Fibroblast of villous mesenchyme (primary cell): ENCODE measurements at places on chromosomes 7 and 10. TPM values are rescaled to one million over a fixed set of nuclear protein-coding genes. Genes with fewer than 3 reads are reported as not detected.

The PRKCQ gene
- total RNA-seq = under 0.01 TPM in 2 replicates

The SLC29A4 gene
- total RNA-seq = 0.97 and 2.2 TPM in 2 replicates

The AMZ1 gene
- total RNA-seq = 12.2 and 14.2 TPM in 2 replicates

The PDZD7 gene
- total RNA-seq = 1.7 and 1.9 TPM in 2 replicates

The GPR22 gene
- under 0.01 TPM in 1 of 2 replicates, not detected in the other for total RNA-seq

The TCERG1L gene
- not detected in 2 replicates for total RNA-seq

The FAM170B gene
- total RNA-seq = not detected in 2 replicates

The OR2A12 gene
- not detected in 2 replicates for total RNA-seq

The STAG3 gene
- total RNA-seq = under 0.01 and 0.64 TPM in 2 replicates

- peak; percentile 42 for DNase-seq
Measured at GRCh38 chr10:15211464-15211979, 43.0 kb upstream of the NMT2 start.

- DNase-seq = peak; percentile 79
Measured at GRCh38 chr7:7099584-7100014, 82.7 kb upstream of the C1GALT1 start.

GRCh38 chr10:35910234-35910633, 268.1 kb upstream of the FZD8 start:
- DNase-seq = peak; percentile 94

DNA sequence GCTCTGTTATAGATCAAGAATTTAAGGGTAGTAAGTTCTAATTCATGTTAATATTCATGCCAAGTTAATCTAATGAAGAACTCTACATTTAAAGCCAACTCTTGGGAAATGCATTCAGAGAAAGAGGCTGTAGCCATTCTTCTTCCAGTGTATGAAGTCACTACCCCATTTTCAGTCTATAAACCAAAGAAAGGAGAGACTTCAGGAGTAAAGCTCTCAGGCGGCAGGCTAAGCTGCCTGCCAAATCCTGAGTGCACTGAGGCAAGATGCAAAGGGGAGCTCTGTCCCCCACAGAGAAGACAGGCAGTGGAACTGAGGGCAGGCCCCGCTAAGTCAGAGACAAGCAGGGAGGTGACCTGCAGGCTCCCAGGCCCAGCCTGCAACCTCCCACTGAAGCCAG, 41.5 kb downstream of the SLIT1 start:
- DNase-seq = no peak

DNA sequence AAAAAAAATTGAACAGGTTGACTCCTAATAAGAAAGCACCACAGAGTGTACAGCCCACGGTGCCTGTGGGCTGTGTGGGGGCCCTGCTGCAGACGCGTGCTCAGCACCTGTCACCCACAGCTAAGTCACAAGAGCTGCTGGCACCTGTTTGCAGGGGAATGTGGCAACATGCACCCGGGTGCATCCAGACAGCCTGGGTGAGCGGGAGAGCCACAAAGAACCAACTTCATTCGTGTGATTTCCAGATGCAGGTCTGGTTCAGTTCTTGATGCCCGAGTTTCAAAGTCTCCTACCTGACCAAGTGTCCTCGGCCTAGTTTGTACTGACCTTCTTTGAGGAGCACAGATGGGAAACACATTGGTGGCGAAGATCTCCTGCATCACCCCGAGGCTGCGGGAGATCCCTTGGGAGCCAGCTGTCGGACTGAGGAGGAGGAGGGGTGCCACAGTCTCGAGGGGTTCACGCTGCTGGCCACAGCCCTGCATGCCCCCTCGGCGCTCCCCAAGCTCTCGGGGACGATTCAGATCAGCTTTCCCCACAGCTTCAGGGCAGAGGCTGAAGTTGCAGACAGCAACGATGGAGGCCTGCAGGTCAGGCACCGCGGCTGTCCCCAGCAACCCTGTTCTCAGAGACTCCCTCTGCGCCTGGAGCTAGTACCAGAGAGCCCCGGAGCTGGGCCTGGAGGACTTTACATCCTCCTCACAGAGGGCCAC, 35.3 kb downstream of the AMZ1 start:
- DNase-seq = no peak

DNA sequence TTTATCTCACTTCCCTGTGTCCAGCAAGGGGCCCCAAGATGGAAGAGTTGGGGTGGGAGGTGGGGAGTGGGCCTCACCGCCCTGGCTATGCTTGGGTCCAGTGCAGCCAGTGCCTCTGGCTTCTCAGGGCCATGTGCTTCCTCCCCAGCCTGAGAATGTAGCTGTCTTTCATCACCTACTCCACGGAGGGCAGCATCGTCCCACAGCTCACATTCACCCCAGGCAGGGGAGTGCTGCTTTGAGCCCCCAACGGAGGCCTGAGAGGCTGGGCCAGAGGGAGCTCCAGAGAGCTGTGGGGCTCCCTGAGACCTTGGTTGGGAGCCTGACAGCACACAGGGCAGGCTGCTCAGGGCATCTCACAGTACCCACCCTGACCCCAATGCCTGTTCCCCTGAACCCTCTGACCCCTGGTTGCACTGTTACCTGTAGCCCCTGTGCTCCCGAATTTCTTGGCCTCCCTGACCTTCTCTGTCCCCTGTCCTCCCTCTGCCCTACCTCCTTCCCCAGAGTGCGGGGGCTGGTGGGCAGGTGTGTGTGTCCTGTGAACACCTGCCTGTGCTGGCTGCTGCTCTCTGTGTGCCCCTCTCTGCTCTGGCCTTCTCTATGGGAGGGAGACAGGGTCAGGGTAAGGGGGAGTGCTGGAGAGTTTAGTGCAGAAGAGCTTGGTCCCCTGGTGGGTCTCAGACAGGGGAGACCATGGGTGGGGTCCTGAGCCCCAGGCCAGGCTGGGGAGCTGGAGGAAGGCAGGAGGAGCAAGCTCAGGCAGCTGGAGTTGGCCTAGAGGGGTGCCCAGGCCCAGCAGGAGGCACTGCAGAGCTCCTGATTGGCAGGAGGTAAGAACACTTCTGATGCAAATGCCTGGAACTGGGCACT, 19.6 kb upstream of the ZNF488 start:
- peak; percentile 32 for DNase-seq

DNA sequence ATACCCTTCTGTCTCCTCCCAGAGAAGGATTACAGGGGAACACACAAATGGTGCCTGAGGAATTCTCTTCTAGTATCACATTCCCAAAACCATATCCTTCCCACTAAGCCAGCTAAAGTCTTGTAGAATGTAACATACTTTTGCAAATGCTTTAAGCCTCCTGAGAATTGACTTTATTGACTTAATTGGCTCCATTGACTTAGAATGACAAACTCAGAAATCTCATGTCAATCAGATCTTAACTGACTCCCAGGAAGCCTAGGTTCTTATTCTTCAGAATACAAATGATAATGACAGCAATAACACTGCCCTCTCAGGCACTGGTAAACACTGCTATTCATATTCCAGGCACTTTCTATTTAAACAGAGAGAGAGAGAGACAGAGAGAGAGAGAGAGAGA, 356.9 kb upstream of the PRKCQ start:
- DNase-seq = no peak

DNA sequence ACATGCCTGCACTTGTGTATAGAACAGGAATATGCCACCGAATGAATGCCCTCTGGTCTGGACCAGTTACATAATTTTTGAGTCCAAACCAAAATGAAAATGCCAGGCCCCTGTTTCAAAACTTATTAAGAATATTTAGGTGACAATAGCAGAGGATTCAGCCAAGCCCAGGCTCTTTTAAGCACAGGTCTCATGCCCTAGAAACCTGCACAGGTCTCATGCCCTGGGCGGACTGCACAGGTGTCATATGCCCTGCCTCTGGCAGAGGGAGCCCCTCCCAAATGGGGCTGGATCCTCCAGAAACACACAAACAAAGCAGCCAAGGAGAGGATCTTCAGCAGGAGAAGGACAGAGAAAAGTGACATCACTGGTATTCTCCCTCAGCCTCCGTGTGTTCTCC, 605.4 kb upstream of the NRP1 start:
- DNase-seq = no peak

DNA sequence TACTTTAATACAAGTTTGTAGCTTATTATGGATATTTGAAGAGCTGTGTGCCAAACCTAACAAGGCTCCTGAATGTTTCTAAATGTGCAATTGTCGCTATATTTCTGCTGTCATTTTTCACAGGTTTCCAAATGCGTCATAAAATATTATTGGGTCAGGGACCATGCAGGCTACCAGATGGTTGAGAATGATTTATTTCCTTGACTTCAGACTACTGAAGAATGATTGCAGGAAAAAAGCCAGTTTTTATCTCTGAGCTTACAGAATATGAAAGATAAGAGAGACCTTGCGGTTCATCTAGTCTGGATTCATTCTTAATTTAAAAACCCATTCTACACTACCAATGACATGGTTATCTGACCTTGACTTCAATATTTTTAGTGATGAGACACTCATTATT, 55.2 kb downstream of the TSPAN12 start:
- DNase-seq = no peak

- no peak for DNase-seq
Measured at GRCh38 chr10:71848325-71849275, 2.5 kb downstream of the PSAP start.

DNA sequence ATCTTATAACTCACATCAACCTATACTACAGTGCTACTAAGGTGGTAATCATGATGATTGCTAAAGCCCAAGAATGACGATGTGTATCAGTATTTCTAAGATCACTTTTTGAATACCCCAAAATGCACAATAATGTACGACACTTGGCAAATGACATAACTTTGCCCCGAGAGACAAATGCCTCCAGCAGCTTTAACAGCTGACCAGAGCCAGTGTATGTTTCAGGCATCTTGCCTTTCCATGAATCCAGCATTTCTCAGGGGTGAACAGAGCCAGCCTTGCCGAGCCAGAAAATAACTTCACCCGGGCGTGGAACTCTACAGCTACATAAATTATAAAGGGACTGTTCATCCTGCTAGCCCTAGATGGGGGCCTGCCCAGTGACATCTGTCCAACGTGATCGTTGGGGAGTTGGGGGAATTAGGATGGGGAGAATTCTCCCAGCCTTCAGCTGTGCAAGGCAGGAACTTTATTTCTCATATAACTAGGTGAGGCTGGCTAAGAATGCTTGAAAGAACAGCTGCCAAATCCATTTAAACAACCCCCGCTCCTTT, 1.8 kb downstream of the IGFBP3 start:
- no peak for DNase-seq

- DNase-seq = no peak
Measured at GRCh38 chr7:159109653-159110035, 35.0 kb downstream of the VIPR2 start.

DNA sequence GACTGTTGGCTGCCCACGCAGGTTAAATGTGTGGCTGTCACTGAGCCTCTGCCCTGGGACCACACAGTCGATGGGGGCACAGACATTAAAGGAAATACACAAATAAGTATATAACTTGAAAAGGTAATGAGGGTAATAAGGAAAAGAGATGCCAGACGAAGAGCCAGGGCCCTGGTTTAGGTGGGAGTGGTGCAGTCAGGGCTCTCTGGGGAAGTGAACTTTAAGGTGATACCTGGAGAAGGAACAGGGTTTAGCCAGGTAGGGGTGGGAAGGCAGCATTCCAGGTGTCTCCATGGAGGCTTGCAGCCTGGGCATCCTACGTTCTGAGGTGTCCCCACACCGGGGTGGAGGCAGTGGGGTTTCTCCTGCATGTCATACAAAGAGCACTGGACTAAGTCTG, 50.4 kb downstream of the UNC5B start:
- no peak for DNase-seq

- no peak for DNase-seq
Measured at GRCh38 chr10:49331431-49331830, 32.5 kb downstream of the C10orf71 start.

DNA sequence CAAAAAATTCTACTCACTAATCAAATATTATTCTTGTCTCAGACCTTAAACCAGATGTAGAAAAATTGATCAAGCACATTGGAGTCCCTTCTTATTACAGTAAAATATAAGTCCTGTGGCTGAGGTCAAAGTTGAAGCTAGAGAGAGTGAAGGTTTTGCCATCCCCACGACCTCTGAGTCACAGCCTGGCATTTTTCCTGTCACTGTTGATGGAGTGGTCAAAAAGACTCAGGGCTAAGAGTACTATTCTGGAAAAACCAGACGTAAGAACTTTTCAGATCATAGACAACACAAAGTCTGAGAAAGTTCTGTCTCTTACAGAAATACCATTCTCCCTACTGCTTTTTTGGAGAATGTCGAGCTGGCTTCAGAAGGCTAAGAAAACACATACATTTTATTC, 323.7 kb upstream of the ANKRD30A start:
- no peak for DNase-seq

- DNase-seq = no peak
Measured at GRCh38 chr10:131846240-131847101, 54.3 kb upstream of the PPP2R2D start.

GRCh38 chr10:44890696-44891563, 20.2 kb upstream of the TMEM72 start:
- no peak for DNase-seq

DNA sequence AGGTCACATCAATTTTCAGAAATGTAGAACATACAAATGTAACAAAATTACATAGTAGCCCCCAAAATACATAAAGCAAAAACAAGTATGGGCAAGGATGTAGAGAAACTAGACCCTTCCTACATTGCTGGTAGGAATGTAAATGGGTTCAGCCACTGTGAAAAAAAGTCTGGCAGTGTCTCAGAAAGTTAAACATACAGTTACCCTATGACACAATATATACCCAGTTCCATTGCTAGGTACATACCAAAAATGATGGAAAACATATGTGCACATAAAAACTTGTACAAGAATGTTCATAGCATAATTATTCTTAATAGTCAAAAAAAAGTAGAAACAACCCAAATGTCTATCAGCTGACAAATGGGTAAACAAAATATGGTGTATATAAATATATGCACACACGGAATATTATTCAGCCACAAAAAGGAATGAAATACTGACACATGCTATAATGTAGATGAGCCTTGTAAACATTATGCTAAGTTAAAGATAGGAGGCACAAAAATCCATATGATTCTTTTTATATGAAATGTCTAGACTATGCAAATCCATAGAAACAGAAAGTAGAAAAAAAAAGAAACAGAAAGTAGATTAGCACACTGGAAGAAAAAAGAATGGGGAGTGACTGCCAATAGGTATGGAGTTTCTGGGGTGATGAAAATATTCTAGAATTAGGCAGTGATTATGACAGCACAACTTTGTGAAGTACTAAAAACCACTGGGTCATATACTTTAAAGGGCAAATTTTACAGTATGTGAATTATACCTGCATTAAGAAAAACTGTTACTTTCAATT, 13.5 kb downstream of the HERPUD2 start:
- DNase-seq = peak; percentile 24

DNA sequence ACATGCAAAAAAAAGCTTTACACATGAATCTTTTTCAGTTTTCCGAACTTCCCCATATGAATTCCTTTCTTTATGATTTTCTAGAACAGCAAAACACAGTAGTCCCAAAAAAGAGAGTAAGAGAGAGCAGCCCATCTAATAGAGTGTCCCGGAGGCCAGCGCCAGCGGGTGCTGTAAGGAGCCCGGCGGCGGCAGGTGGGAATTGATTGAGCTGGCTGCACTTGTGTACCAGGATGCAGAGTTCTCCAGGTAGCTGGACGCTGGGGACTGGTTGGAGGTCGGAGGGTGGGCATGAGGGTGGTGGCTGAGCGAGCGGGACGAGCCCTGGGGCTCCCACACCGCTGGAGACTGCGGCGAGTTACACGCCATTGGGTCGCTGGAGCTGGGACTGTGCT, 4.0 kb downstream of the DLX5 start:
- no peak for DNase-seq
